ENCODE measurements at places on chromosomes 2 and 18.

DNA sequence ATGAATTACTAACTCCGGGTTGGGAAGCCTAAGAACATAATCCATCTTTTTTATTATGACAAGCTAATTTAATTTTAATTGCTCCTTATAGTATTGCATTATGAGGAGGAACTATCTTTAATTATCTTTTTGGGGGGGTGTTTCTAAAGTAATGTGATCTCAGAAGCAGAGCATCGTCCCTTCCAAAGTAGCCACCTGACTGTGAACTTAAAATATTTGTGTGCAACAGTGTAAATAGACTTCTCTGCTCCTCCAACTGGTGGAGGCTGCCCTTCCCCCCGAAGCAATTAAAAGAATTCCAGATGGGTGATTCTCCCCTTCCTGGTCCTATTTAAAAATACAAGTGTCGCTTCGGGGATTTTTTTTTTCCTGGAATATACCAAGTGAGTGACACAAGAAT lies 55.7 kb downstream of the TCF7L1 start:
- DNase-seq, result no peak

DNA sequence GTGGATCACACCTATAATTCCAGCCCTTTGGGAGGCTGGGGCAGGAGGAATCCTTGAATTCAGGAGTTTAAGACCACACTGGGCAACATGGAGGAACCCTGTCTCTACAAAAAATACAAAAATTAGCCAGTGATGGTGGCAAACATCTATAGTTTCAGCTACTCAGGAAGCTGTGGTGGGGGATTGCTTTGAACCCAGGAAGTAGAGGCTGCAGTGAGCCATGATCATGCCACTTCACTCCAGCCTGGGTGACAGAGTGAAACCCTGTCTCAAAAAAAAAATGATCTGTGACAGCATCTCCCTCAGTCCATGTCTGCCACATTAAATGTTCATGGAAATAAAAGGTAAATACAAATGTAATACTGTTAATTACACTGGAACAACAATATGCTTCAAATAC lies 121.4 kb upstream of the COL5A2 start:
- no peak for DNase-seq

- peak; percentile 7 for DNase-seq
Observed at GRCh38 chr2:231227310-231228162, 29.1 kb downstream of the ARMC9 start.

DNA sequence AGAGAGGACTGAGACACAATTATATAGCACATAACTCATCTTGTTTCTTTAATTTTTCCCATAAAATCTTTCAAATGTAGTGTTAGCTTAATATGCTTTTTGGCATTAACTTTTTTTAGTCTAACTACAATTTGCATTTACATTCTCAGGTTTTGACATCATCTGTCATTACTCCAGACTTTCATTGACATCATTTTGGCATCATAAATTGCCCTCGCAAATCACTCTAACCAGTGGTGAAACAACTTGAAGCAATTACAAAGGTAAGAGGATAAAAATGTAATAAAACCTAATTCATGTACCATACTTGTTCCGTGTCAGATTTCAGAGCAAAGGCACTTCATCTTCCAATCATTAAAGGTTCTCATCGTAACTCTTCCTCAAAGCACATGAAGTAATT lies 41.4 kb downstream of the RFX8 start:
- no peak for DNase-seq

DNA sequence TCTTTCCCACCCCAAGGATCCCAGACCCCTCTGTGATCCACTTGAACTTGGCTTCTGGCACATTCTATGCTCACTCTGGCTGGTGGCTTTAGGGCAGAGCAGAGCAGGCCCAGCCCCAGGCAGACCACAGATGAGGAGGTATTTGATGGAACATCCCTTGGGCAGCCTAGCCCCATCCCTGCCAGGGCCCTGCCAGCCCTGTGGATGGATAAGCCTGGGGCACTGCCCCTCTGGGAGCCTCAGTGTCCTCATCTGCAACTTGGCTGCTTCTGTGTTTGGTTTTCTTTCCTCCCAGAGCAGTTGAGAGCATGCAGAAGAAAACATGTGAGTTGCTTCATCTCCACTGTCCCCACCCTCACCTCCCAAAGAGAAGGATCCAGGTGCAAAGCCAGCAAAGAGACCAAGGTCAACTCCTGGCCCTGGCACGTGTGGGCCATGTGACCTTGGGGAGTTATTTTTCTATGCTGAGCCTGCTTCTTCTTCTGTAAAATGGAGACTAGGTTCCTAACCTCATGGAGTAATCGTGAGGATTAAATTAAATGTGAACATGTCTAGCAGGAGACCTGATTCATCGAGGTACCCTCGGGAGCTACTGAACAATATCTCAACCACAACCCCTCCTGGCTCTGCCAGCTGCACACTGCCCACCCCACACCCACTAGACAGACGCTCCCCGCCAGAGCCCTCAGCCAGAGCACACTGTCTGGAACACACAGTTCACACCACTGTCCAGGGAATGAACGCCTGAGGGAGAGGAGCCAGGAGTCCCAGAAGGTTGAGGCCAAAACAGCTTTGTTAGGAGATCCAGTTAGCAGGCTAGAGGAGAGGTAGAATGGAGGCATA lies 14.6 kb upstream of the TNS1 start:
- no peak for DNase-seq

- no peak for DNase-seq
Observed at GRCh38 chr2:119256582-119256921, 32.9 kb downstream of the STEAP3 start.

DNA sequence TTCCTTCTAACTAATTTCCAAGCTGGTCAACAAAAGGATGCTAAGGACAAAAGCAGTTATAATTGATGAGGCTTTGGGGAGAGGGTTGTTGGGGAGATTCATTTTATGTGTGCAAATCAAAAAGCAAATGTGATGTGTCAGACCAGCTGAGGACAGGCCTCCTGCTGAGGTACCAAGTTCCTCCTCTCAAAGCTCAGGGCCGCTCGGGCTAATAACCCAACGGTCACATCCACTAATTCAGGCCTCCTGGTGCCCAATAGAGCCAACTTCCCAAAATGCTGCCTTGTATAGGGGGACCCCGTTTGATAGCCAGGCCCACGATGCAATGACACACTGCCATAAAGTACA lies 88.6 kb upstream of the RTN4 start:
- no peak for DNase-seq

GRCh38 chr2:174442546-174443510 lies 44.0 kb downstream of the GPR155 start:
- DNase-seq, result no peak

DNA sequence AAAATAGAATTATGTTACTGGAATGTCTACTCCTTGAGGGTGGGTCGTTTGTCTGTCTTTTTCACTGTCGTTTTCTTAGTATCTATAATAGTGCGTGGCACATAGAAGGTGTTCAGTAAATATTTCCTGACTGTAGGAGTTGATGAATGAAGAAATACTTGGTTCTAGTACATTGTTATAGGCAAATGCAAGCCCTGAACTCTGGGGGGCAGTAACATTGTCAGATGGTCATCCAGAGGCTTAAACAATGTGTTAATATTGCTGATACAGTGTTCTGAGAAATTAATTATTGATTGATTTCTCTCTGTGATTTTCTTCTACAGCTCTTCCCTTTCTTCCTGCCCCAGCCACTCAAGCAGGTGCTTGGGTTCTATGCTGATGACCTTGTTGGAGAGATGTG lies 24.4 kb upstream of the THOC1 start:
- DNase-seq, result no peak

- DNase-seq, result no peak
Observed at GRCh38 chr18:25896178-25896780, 194.1 kb downstream of the SS18 start.

GRCh38 chr2:232512602-232513001 lies 7.6 kb upstream of the PRSS56 start:
- no peak for DNase-seq

DNA sequence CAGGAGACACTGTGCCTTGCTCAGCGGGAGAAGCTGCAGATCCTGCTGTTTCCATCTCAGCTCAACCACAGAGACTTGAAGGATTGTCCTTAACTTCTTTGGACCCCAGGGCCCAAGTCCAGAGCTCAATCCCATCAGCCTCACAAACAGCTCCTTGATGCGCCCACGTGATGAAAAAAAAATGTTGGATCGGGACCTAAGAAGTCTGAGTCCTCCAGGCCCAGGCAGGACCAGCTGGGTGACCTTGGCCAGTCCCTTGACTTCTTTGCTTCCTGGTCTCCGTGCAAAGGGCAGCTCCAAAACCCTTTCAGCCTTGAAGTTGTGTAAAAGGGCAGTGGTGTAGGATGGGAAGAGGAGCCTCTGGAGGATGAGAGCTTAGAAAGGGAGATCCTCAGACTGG lies 175.5 kb downstream of the ZFP36L2 start:
- no peak for DNase-seq

DNA sequence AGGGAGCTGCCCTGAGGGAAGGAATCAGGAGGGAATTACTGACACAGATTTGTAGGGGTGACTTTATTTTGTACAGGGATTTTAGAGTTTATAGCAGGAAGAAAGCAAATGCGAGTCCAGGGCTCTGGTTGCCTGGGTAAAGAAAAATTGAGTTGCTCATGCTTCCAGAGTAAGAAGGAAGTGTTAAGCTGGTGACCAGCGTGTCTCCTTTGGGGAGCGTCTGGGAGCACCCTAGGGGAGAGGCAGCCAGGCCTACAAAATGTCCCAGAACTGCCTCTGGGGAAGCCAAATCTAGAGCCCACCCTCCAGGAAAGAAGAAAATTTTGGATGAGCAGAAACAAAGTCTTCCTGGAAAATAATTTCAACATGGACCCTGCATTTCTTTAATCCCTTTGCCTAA lies 147.0 kb downstream of the VAPA start:
- DNase-seq, result no peak

- no peak for DNase-seq
Observed at GRCh38 chr18:26502823-26503222, 45.5 kb downstream of the KCTD1 start.

DNA sequence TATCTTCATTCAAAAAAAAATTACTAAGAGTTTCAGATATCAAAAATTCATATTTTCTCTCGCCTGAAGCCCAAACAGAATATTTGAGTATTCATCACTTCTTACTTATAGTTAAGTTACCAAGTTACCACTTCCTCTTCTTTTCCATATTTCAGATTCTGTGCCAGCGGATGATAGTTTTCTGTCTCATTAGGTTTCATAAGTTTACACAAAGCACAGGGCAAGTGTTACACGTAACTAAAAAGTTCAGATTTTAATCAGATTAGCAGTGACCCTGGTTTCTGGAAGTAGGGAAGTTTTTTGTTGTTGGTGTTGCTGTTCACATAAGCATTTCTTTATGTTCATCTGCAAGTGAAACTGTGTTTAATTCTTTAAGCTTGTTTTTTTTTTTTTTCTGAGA lies 10.2 kb downstream of the AFTPH start:
- no peak for DNase-seq

- DNase-seq, result no peak
Observed at GRCh38 chr2:26650713-26651469, 9.7 kb upstream of the CIB4 start.

DNA sequence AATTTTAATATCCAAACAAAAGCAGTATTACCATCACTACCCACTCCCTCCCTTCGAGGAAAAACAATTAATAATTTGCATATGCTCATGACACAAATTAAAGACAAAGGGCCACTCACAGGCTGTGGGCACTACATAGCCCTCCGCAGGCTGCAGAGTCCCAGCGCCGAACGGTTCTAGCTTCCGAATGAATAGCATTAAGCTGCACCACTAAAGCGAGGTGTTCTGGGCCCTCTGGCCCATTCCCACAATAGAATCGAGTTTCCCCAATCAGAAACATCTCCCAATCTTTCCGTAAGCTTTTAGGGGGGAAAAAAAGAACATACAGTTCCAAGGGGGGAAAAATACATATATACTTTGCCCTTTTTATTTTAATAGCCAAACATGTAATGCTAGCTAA lies 14.5 kb upstream of the SIX3 start:
- DNase-seq, result no peak

GRCh38 chr2:85635636-85636035 lies 19.6 kb downstream of the USP39 start:
- no peak for DNase-seq
